ENCODE measurements at places on chromosomes 4 and X.

DNA sequence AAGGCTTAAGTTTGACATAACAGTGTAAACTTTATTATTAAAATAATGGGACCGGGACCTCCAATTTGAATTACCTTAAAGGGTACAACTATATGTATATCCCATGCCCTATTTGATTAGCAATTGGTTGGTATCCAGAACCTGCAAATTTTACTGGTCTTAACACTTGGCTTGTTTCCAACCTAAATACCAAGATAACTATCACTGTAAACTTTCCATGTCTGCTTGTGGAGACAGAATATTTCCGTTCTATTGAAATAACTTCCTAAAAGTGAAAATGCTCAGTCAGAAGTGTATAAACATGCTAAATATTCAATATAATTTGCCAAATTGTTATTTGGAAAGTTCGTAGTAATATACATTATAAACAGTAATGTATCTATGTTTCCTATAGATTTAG, 154.0 kb downstream of the TMEM47 start:
- DNase-seq: no peak

DNA sequence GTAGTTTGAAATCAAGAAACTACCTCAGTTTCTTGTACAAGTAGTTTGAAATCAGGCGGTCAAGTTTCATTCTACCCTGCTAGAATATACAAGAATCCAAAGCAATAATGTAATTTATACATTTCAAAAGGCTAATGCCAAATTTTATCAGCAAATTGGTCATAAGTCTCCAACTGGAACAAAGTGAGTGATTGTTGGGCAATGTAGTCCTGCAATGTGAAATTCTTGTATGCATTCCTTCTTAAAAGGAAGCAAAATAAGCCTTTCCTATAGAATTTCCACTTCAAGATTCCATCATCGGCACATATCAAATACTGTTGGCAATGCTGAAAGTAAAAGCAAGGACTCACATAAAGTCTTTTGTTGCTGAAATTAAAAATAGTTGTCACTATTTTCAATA, 334.9 kb downstream of the IL1RAPL1 start:
- DNase-seq: no peak

GRCh38 chr4:99915449-99915848, 21.2 kb upstream of the LAMTOR3 start:
- DNase-seq: no peak

DNA sequence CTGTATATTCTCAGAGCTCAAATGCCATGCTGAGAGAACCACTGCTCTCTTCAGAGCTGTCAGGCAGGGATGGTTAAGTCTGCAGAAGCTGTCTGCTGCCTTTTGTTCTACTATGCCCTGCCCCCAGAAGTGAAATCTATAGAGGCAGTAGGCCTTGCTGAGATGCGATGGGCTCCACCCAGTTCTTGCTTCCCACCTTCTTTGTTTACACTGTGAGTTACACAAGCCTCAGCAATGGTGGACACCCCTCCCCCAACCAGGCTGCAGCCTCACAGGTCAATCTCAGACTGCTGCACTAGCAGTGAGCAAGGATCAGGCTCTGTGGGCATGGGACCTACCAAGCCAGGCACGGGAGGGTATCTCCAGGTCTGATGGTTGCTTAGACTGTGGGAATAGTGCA, 271.6 kb downstream of the CENPC start:
- DNase-seq: no peak

GRCh38 chrX:68307769-68308168, 125.5 kb downstream of the OPHN1 start:
- DNase-seq: no peak

DNA sequence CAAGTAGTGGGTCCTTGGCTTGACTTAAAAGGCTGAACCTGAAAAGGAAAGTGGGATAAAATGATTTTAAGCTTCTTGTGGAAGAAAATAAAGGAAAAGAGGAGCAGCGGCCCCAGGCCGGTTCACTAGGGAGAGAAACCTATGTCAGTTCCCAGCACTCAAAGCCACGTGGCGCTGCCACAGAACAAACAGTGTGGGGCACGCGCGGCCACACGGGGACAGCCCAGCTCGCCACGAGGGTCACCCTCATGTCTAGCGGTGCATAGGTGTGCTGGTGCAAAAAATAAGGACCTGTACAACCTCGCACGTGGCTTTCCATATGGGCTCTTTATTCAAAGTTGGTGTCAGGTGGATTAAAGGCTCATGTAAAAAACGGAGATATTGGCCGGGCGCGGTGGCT, 17.1 kb downstream of the MSANTD1 start:
- DNase-seq: no peak

- DNase-seq: no peak
These were observed 511 bp upstream of the MAP9 start for GRCh38 chr4:155377276-155377675.

GRCh38 chr4:165437691-165438090, 58.9 kb downstream of the CPE start:
- no peak for DNase-seq

- no peak for DNase-seq
These were observed 46.6 kb upstream of the PRRG1 start for GRCh38 chrX:37302569-37302968.

GRCh38 chrX:51456814-51457213, 39.6 kb downstream of the NUDT11 start:
- no peak for DNase-seq

- no peak for DNase-seq
These were observed 956 bp downstream of the C4orf51 start for GRCh38 chr4:145680902-145681301.

GRCh38 chr4:118753685-118754084, 68.5 kb downstream of the METTL14 start:
- DNase-seq: no peak

DNA sequence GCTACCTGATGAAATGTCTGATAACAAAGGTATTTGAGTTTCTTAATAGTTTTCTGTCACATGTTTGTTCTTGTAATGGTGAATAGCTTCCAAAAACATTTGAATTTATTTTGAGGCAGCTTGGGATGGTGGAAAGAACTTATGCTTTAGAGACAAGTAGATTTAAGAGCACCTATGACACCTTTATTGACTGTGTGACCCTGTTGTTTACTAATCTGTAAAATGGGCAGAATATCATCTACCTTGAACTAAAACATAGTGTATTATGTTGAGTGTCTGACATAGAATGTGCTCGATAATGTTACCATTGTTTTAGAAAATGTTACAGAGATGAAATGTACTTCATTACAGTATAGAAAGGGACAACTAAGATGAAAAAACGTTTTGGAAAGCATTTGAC, 24.9 kb downstream of the STAG2 start:
- DNase-seq: no peak

GRCh38 chr4:89773805-89774204, 63.2 kb downstream of the SNCA start:
- no peak for DNase-seq

DNA sequence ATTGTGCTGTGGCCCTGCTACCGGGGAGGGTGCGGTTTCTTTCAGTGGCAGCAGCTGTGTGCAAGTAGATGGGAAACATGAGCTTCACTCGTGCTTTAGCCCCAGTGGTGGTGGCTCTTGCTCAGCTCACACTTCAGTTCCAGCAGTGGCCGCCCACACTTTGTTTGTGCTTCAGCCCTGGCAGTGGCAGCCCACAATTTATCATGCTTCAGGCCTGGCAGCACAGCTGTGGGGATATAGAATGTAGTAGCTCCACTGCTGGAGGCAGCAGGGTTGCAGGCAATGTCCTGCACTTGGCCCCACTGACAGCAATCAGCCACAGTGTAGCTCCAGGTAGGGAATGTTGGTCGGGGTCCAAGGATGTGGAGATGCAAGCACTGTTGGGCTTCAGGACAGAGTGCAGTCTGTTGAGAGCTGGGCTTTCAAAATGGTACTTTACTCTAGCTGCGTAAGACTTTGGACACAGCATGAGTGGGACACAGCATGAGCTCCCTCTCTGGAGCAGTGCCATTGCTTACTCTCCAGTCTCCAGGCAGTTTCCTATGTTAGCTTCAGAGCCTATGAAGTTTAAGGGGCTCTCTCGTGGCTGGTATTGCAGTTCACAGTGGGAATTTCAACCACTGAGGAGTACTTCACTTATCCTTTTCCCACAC, 413.1 kb downstream of the PDGFC start:
- no peak for DNase-seq

DNA sequence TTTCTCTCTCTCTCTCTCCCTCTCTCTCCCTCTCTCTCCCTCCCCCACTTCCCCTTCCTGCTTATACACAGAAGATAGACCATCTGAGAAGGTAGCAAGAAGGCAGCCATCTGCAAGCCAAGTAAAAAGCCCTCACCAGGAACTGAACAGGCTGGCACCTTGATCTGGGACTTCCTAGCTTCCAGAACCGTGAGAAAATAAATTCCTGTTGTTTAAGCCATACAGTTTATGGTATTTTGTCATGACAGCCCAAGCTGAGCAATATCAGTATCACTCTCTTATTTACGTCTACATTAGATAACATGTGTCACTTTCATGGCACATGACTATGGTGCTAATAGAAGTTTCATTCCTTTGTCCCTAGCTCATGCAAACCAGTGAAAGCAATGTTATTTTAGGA, 581.1 kb downstream of the INPP4B start:
- DNase-seq: no peak

GRCh38 chrX:46072791-46073190, 472.4 kb downstream of the ZNF674 start:
- DNase-seq: no peak

DNA sequence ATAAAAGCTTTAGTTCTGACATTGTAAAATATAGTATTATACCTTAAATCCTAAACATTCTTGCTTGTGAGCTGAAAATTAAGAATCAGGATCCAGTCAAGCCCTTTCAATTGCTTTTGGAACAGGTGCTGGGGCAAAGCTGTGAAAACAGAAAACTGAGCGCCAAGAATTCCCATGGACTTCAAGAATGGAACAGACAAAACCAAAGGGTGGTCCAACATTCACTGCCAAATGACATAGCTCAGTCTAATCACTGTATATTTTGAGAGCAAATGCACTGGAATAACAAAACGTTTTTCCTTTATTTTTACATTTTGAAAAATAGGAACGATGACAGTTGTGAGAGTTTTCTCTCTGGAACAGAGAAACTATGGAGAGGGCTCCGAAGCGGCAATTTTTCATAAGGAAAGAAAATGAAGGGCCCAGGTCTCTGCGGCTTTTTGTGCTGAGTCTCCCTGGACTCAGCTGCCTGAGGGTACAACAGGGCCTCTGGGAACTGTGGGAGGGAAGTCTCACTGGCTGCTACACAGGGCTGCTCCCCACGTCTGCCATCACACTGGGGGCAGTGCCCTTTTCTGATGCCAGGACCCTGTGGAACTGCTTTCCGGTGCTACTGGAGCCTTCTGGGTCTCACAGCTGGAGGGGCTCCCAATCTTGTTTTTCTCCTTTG, 56.0 kb upstream of the BMPR1B start:
- no peak for DNase-seq

DNA sequence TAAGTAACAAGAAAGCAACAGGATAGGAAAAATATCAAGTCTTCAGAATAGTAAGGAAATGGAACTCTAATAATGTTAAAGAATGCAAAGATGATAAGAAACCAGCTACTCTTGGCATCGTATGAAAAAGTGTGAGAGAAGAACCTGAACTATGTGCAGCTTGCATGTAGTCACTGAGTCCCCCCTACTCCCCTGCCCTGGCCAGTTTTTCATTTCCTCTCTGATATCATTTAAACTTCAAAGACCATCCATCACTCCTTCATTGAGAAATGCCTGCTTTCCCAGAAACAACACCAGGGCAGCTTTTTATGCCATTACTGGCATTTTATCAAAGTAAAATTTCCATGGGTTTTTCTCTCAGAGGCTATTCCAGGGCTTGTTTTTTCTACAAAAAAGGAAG, 28.1 kb downstream of the INPP4B start:
- no peak for DNase-seq

DNA sequence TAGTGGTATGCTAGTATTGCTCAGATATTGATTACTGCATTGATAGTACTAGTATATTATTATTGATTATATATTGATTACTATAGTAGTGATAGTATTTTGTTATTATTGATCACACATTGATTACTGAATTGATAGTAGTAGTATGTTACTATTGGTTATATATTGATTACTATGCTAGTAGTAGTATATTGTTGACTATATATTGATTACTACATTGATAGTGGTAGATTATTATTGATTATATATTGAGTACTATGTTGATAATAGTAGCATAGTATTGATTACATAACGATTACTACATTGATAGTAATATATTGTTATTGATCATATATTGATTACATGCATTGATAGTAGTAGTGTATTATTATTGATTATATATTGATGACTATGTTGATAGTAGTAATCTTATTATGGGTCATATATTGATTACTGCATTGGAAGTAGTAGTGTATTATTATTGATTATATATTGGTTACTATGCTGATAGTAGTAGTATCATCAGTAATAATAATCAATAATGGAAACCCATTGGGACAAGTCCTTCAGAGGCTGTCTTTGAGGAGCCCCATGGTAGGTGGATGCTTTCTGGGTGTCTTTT, 30.6 kb downstream of the GYG2 start:
- DNase-seq: no peak

GRCh38 chrX:149877636-149878035, 3.3 kb upstream of the MAGEA8 start:
- DNase-seq: no peak

DNA sequence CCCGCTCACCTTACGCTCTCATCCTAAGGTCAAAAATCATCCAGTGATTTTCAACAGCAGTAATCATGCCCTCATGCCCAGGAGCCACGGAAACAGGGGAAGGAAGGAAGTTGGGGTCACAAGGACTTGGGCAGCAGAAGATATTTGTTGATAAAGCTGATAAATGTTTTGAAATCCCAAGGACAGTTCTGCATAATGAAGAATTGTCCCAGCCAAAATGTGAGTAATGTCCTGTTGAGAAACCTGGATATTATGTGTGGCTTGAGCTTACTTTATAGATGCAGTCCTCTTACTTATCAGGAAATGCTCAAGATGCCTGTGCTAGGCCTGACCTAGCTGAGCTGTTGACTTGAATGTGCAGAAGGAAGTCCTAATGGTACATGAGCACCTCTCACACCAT, 263.0 kb upstream of the ZFP42 start:
- DNase-seq: no peak

GRCh38 chr4:66357316-66357715, 687.0 kb upstream of the EPHA5 start:
- no peak for DNase-seq

- DNase-seq: no peak
These were observed 59.7 kb upstream of the MTM1 start for GRCh38 chrX:150508451-150509367.

All from islet precursor cell (in vitro differentiated cells).